H1 (cell line): ENCODE measurements at places on chromosomes 1 and 21.
A peak's percentile ranks its signal among the peaks of the same experiment; 100 is the strongest.

GRCh38 chr1:176853503-176853902, 311.0 kb downstream of the ASTN1 start:
- no peak for DNase-seq

DNA sequence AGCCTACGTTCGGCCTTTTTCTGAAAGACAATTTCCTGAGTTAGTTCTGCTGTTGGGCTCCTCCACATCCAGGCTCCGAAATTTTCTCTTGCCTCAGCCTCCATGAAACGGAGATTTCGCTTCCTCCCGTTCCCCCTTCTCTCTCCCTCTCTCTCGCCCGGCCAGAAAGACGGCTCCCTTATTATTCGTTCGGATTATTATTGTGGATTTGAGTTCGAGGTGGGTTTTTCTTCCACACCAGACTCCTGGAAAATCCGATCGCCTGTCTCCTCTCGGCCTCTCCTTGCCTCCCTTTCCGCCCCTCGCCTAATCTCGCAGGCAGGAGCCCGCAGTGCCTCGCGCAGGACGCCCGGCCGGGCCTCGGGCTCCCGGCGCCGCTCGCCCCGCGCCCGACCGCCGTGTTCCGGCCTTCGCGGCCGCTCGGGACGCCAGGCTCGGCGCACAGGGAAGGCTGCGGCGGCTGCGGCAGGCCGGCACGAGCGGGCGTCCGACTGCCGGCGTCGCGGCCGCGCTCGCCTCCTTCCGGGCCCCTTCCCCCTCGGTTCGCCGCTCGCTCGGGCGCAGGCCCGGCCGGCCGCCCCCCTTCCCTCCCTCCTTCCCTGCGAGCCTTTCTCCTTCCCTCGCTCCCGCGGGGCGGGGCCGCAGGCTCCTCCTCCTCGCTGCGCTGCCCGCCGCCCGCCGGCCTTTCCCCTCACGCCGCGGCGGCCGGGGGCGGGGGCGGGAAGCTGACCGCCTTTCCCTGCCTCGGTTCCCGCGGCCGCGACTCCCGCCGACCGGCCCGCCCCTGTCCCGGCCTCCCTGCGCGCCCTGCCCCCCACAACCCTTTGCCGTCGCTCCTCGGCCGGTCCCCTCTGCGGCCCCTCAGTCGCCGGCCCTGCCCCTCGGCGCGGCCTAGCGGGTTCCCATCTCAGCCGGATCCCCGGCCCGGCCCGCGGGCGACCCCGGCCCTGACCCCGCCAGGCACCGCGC, at the start of gene ARHGEF11:
TSS of gene ARHGEF11 (minus strand) at position 493 of the 969 bp plus-strand sequence. CDS start 1,412 bp downstream, outside the sequence.
- peak; percentile 90 for DNase-seq

- DNase-seq, result no peak
These were observed 25.3 kb downstream of the TFF3 start for GRCh38 chr21:42289926-42290325.

- DNase-seq, result peak; percentile 53
These were observed 4.7 kb upstream of the SPATA45 start for GRCh38 chr1:212852105-212852688.

DNA sequence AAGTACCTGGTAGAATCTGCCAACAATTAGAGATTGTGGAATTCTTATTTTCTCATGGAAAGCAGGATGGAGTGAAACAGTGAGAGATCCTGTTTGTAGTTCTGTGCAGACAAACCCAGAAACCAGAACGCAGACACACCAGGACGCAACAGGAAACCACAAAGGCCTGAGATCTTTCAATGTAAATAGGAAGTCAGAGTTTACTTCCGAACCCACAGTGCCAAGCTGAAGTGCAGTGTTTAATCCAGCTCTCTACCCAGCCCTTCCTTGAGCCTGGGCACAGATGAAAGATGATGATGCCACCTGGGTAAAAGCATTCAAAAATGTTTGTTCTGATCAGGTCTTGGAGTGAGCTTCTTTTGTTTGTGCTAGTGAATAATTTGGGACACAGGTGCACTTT, 244.2 kb upstream of the HOOK1 start:
- DNase-seq, result no peak

DNA sequence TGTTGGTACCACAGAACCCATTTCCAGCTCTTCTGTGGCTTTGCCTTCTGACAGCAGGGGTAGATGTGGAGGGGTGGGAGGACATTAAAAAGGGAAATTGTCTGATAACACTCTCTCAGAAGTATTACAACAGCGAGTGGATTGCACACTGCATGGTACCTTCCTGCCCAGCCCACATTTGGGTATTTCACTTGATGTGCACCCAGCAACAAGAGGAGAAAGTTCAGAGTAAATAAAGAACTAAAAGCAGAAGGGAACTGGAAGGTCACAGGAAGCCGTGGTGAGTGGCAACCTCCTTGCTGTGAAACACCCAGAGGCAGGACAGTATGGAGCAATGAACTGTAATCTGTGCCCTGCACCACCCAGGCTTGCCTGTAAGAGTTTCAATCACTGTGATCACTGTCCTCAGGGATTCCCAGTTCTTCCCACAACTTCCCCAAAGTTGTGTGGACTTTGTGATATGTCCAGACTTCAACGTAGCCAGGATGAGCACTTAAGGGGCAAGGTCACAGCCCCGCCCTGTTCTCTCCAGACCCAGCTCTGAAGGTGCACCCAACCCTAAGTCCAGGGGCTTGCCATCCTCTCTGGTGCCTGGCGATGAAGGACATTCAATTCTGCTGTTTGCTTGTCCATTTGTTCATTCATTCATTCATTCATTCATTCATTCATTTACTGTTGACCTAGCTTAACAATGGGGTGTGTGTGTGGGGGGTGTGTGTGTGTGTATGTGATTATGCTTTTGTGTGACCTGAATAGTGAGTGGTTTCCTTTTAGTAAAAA, 18.7 kb upstream of the F5 start:
- DNase-seq, result no peak

GRCh38 chr1:23531562-23532094, 595 bp upstream of the E2F2 start:
- DNase-seq, result no peak

DNA sequence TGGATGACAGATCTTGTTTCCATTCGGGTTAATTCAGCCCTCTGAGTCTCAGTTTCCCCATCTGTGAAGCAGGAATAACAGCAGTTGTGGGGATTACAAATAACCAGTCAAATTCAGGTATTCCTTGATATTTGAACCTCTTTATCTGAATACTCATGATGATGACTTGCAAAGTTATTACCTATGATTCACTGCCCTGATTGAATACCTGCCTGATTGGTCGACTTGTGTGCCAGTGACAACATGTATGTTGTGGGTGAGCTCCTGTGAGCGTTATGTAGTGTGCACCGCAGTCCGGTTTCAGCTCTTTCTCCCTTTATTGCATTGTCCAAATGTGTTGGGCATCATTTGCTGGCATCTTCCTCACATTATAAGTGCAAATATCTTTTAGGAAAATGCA, 9.5 kb upstream of the TMEM61 start:
- DNase-seq, result no peak

DNA sequence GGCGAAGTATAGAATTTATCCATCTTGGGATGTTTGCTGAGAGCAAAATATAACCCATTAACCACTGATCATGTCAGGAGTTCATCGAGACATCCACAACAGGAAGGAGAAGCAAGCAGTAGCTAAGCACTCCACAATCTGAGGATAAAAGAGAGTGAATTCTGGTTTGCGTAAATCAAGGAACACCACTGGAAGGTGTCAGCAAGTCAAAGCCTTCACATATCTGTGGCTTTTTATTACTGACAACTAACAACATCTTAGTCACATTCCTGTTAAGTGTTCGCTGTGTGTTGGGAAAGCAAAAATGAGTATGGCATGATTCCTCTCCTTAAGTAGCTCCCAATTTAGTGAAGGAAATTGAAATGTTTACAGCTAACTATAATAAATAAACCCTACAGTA, 44.5 kb upstream of the DARS2 start:
- DNase-seq, result no peak
